ENCODE measurements at places on chromosomes 7 and 10.

DNA sequence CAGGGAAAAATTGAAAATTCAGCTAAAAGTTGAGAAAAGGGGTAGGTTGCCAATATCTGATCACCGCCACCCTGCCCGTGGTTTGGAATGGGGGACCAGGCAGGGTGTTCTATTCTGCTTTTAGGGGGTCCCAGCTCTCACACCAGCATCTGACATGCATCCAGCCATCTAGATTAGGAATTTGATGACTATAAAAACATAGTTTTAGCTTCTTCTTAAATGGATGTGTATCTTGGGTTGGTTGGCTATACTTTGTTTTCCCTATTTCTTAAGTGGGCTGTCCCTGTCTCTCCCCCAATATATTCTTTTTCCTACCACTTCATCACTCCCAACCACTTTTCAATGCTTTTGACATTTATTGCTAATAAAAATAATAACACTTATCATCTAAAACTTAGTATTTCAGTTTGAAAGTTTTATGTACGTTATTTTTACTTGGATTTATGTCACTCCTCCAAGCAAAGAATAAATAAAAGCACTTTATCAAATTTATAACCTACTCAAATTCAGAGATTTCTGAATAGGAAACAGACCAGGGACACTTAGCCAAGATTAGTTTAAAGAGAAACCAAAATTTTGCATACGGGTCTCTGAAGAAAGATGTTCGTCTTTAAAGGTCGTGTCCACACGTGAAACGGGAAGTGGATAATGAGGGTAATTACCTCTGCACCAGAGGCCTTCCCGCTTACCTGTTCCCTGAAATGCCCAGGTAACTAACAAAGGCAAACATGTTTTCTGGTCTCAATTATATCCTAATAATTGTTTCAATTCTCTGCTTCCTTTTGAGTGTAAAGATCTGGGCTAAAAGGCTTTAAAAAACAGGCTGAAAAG lies 233.2 kb upstream of the AUTS2 start:
- ATAC-seq, result no peak

DNA sequence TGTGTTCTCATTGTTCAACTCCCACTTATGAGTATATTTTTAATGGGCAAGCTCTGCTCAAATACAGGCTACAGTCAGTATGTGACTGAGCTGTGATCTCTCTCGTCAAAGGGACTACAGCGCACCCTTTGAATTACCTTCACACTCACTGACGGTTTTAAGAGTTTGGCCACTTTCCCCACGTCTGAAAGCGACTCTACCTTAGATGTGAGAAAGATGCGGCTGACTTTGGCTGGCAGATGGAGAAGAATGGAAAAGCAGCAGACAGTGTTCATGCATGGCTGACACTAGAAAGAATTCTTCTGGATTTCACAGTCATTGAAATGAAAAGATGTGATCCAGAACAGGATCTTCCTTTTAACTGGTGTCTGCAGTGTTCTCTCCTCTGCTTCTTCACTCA lies 2.0 kb upstream of the ATRNL1 start:
- ATAC-seq, result no peak

- ATAC-seq, result no peak
Observed at GRCh38 chr10:34018784-34019183, 684.3 kb upstream of the NRP1 start.

DNA sequence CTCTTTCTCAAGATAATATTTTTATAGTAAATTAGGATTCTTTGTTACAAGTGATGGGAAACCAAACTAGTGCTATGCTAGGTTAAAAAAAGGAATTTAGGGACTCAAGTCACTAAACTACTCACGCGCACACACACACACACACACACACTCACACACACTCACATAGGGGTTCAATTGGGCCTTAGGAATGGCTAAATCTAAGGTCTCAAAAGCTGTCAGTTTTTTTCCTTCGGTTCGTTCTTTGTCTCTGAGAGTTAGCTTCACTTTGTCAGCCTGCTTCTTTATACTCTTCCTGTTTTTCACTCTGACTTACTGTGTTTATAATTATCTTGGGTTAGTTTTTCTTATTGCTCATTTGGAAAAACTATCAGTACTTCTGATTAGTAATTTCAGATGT lies 138.9 kb downstream of the ADK start:
- ATAC-seq, result no peak

DNA sequence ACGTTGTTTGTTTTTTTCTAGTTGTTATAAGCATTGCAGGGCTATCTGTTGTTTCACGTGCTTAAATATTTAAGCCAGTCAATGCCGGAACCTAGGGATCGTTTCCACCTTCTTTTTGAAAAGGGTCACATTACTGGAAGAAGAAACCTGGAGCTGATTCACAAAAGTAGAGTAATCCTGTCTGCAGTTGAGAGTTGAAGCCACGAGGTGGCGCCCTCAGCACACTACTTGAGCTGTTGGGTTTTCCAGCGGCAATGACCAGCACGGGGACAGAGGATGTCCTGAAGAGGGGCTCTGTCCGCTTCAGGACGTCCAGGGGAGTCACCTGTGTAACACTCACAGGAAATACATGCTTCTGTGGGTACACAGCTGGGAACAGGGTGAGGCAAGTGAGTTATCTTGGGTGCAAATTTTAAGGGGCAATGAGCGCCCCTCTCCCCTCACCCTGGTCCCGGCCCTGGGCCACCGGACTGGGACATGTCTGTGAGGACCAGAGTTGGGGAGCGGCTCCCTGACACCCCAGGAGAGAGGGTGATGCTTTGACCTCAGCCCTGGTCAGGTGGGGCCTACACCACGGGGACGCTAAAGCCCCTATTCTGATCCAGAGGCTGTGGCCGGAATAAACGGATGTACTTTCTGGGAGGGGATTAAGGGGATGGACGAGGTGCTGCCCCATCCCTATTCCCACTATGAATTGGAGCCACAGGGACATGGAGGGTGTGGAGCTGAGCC lies 26.3 kb upstream of the WDFY4 start:
- ATAC-seq, result no peak

DNA sequence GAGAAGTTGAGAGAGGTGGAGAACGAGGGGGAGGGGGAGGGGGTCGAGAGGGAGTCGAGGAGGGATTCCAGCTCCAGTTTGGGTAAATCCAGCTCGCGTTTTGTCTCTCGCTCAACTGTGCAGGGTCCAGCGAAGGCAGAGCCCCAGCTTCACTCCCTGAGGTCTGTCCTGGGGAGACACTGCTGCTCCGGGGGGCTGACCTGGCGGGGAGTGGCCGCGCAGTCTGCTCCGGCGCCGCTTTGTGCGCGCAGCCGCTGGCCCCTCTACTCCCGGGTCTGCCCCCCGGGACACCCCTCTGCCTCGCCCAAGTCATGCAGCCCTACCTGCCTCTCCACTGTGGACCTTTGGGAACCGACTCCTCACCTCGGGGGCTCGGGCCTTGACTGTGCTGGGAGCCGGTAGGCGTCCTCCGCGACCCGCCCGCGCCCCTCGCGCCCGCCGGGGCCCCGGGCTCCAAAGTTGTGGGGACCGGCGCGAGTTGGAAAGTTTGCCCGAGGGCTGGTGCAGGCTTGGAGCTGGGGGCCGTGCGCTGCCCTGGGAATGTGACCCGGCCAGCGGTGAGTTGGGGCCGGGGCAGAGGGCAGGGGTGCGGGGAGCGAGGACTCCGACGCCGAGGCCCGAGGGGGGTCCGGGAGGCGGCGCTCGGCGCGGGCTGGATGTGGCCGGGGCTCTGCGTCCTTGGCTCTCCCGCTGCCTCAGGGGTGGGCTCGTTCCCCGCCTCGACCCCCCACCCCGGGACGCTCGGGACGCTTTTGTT lies at the start of gene TET1:
TSS of gene TET1 (plus strand) at position 152 of the 757 bp plus-strand sequence. CDS start 12,002 bp downstream, outside the sequence.
- ATAC-seq, result peak; percentile 20

DNA sequence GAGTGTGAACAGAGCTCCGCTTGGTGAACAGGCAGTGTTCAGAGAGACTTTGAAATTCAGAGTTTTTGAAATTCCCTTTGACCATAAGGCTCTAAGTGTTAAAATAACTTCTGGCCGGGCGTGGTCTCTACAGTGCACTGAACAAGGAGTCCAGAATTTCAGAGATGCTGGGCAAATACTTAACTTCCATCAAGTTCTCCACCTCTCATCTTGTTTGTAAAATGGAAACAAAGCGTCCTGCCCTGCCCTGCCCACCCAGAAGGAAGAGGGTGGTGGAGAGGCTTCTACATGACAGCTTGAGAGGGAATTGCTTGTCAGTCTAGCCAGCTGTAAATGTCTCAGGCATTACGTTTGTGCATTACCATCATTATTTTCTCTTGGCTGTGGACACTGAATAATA lies 102.6 kb downstream of the RGS10 start:
- no peak for ATAC-seq

GRCh38 chr7:142772673-142773072 lies 1.9 kb downstream of the PRSS2 start:
- no peak for ATAC-seq

DNA sequence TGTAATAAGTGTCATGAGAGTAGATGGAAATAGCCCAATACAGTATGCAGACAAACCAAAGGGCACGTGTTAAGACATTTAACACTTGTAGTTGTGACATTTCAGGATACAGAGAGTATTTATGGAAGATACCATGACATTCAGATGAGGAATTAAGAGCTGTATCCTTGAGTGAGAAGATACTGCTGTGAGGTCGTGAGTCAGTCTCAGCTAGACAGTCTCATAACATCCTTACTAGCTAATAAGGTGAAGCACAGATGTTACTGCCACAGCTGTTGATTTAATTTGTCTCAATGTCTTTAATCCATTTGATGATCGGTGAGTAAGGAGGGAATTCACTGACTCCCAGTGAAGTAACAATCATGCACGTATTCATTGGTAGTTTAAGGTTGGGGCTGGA lies 288.0 kb upstream of the AKR1E2 start:
- ATAC-seq, result no peak

GRCh38 chr7:81740403-81740802 lies 29.4 kb downstream of the HGF start:
- ATAC-seq, result no peak

DNA sequence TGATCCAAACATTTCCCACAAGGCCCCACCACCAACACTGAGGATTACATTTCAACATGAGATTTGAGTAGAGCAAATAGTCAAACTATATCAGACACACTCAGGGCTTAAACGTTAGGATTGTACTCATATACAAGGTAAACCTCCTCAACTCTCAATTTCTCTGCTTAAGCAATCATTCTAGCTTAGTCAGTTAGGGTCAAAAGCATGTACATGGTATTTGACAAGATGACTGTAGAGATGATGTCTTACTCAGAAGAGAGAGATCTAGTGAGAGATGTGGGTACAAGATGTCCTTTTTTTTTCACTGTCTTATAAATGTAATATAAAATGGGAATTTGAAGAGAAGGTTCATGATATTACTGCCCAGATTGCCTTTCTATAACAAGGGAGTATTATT lies 270.1 kb downstream of the PRKG1 start:
- ATAC-seq, result no peak

GRCh38 chr10:92290076-92290836 lies 622 bp downstream of the CPEB3 start:
- peak; percentile 19 for ATAC-seq

DNA sequence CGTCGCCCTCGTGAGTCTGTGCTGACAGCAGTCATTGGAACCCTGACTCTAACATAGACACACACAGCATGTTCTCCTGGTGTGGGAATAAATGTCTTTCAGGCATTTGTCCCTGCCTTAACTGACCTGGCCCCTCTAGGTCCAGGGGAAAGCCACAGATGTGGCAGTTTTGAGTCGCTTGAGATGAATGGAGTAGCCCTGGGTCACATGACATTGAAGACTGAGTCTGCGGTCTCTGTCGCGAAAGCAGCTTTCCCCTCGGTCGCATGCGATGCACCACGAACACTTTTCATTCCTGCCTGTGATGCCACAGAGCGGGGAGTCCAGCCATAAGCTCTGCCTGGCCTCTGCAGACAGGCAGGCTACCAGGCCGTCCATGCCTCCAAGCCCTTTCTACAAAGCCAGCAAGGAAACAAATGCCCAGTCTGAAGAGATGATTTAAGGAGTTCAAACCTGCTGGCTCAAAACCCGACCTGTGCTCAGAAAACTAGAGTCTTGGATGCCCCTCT lies 172.3 kb downstream of the WDR37 start:
- no peak for ATAC-seq

DNA sequence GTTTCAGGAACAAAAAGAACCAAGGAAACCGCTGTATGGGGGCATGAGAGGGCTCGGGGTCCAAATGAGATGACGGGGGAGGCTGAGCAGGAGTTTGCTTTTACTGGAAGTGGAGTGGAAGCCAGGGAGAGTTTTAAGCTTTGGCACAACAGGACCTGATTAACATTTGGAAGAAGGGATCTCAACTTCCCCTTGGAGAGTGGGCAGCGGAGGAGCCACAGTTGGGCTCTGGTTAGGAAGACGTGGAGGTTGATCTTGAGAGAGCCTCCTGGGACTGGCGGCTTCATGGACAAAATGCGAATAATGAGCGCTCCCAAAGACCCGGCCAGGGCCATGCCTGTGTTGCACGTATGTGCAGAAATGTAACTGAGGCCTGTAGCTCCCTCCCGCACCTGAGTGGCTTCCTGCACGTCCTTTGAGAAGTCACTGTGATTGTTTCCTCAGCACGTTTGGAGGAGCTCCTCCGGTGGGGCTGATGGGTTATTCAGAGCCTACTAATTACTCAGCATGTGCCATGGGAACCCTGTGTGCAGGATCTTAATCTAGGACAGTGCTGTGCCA lies 595.3 kb upstream of the MGMT start:
- ATAC-seq, result no peak

DNA sequence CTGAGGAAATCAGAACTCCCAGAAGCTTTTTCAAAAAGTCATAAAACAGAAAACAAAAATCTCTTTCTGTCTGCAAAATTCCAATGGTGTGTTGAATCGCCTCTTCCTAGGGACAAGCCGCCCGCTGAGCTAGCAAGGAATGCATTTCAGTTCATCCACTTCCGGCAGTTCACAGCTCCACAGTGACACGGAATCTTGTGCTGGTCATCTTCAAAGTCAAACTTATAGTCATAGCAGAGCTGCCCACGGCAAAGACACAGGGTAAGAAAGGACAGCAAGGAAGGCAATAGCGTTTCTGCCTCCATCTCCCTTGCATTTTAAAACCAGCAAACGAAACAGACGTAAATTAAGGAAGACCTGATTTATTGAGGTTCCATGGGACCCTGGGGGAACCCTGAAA lies 111.2 kb downstream of the GALNT11 start:
- no peak for ATAC-seq

- ATAC-seq, result no peak
Observed at GRCh38 chr10:102167861-102168260, 15.7 kb downstream of the NOLC1 start.

DNA sequence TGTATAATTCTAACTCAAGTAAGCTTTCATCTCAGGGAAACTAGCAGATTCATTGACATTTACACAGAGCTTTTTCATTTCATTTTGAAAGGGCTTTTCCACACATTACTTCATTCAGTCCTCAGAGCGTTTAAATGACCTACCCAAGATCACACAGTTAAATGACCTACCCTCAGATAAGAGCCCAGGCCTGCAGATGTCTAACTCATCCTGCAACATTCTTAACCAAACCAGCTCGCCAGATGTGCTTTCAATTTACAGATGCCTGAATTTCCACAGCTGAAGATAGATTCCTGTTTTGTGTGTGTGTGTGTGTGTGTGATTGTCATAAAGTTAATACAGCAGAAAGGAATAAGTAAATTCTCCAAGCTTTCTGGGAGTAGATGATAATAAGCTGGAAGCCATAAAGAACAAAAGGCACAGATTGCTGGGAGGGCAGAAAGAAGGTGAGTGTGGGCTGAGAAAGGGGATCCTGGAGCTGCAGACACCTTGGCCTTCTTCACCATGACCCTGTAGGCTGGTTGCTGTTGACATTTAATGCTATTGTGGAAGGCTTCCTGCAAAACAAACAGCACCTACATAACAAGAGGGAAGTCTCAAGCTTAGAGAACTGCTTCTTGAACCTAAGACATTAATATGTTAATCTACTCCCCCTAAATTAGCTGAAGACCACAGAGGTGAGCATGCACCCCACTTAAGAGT lies 489.7 kb upstream of the CELF2 start:
- ATAC-seq, result no peak

- ATAC-seq, result no peak
Observed at GRCh38 chr7:112116894-112117293, 89.3 kb downstream of the DOCK4 start.
